Activated CD8-positive, alpha-beta T cell treated with anti-CD3 and anti-CD28 coated beads for 36 hours (primary cell): ENCODE measurements at places on chromosomes 5 and 9. TPM values are rescaled to one million over a fixed set of nuclear protein-coding genes. Genes with fewer than 3 reads are reported as not detected.
A peak's percentile ranks its signal among the peaks of the same experiment; 100 is the strongest.

The CCDC192 gene
- total RNA-seq, result not detected

The PSAT1 gene
- total RNA-seq, result 174 TPM

GRCh38 chr5:50667023-50667652 lies 701 bp downstream of the PARP8 start:
- peak; percentile 64 for DNase-seq

DNA sequence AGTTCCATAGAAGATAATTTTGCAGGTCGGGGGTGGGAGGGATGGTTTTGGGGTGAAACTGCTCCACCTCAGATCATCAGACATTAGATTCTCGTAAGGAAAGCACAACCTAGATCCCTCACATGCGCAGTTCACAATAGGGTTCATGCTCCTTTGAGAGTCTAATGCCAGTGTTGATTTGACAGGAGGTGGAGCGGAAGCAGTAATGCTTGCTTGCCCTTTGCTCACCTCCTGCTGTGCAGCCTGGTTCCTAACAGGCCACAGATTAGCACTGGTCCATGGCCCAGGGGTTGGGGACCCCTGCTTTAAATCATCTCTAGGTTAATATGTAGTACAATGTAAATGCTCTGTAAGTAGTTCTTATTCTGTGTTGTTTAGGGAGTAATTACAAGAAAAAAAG lies 10.5 kb downstream of the SHISAL2B start:
- DNase-seq, result no peak

DNA sequence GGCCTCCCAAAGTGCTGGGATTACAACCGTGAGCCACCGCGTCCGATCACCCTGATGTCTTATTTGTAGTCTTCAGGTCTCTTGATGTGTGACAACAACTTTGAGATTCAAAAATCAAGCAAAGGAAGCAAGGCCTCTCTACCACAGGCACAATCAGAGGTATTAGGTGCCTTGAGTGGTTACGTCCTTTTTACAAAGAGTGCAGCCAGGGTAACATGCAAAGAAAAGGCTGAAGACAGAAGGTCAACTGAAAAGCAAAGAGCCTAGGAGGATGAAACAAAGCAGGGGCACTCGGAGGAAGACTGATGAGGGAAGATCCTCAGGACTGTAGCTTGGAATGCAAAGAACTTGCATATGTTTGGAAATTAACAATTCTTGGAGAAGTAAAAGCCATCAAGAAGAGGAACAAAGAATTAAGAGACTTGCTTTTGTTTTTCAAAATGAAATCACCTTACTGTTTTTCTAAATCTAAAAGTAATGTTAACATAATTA lies 362.1 kb downstream of the EBF1 start:
- DNase-seq, result no peak
